ENCODE measurements at places on chromosomes 6 and 20. TPM values are rescaled to one million over a fixed set of nuclear protein-coding genes. Genes with fewer than 3 reads are reported as not detected.

Gene GID8
- total RNA-seq, result 60.1 TPM

Gene PRRT1
- 0.38 TPM for total RNA-seq

Gene ARMH2
- total RNA-seq, result 0.68 TPM

Gene RAET1G
- total RNA-seq, result not detected

Gene SOX4
- 4.4 TPM for total RNA-seq

Gene IL17F
- not detected for total RNA-seq
